ENCODE measurements at places on chromosomes 13 and 19.

GRCh38 chr13:111114362-111115060 lies 599 bp upstream of the ARHGEF7 start:
- peak; percentile 38 for DNase-seq

- DNase-seq: no peak
These were observed 390.4 kb downstream of the RFC3 start for GRCh38 chr13:34208336-34208735.

DNA sequence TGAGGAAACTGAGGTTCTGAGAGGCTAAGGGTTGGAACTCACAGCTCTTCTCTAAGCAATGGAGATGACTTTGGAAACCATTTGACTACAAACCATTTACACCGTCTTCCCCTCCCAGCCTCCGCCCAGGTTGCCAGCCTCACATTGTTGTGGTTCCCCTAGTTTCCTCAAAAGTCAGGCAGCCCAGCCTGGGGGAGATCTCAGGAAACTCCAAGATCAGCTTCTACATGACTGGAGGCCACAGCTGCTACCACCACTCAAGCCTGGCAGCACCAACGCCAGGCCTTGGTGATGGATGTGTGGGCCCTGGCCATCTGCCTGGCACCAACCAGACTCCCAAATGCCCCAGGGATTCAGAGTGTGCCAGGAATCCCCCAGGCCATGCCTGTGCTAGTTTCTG lies 207.9 kb downstream of the TSHZ3 start:
- DNase-seq: no peak

DNA sequence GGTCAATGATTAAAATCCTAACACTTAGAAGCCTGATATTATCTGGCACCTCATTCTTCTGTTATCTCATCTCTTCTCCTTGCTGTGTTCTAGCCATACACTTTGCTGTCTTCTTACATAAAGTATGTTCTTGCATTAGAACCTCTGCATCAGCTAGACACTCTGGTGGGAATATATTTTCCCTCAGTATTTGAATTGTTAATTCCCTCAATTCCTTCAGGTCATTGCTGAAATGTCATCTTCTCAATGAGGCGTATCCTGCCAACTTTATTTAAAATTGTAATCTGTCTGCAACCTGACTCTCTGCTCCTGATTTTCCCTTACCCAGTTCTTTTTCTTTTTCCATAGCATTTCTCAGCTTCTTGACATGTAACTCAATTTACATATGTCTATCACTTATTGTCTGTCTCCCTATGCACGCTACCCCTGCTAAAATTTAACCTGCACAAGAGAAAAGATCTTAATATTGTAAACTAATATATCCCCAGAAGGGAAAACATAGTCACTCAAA lies 138.2 kb downstream of the UGGT2 start:
- no peak for DNase-seq

DNA sequence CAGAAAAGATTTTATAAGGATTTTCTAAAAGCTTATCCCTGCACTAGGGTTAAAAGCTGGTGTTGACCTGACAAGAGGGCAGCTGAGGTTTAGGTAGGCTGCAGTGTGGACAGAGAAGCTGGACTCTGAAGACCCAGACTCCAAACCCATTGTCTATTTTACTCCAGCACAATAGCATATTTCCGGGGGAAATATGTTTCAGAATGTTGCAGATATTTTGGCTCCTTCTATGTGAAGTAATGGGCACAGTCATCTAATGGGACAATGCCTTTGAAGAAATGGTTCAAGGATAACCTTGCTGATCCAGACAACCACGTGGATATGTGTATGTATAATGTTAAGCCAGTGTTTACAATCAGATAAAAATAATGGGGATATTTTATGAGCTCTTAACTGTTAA lies 173.8 kb upstream of the TSC22D1 start:
- DNase-seq: no peak

GRCh38 chr13:80684217-80684991 lies 343.5 kb upstream of the SPRY2 start:
- DNase-seq: no peak
